ENCODE measurements at places on chromosomes 3 and 15. TPM values are rescaled to one million over a fixed set of nuclear protein-coding genes. Genes with fewer than 3 reads are reported as not detected.

DNA sequence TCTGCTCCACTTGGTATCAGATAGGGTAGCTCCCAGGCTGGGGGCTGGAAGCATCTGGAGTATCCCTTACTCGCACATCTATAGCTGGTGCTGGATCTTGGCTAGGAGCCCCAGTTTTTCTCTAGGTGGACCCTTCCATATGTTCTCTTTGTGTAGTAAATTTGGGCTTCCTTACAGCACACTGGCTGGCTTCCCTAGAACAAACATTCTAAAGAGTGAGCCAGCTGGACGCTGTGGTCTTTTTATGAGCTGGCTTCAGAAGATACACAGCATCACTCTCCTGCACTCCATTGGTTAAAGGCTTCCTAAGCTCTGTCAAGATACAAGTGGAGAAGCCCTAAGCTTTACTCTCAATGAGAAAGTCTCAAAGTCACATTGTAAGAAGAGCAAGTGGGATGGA is 322.1 kb downstream of the WDR72 start:
- no peak for DNase-seq

DNA sequence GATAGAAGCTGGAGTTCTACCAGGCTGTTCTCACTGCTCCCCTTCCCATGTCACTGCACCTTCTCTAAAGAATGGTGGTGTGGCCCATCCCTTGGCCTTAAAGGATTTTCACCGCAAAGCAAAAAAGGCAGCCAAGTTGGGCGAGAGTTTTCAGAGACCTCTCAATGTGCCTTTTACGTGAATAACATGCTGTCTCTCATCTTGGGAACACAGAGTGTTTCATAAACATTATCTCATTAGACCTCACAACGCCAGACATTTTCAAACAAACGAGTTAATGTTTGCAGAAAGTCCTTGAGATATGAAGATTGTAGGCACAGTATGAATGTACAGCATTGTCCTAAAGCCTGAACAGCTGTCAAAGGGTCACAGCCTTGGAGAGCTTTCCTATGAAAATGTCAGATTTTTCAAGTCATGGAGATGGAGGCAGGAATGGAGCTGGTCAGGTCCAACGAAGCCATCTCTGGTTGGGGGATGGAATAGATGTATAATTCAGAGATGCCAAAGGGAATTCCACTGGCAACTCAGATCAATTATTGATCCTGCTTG is 21.3 kb downstream of the TM4SF1 start:
- no peak for DNase-seq

DNA sequence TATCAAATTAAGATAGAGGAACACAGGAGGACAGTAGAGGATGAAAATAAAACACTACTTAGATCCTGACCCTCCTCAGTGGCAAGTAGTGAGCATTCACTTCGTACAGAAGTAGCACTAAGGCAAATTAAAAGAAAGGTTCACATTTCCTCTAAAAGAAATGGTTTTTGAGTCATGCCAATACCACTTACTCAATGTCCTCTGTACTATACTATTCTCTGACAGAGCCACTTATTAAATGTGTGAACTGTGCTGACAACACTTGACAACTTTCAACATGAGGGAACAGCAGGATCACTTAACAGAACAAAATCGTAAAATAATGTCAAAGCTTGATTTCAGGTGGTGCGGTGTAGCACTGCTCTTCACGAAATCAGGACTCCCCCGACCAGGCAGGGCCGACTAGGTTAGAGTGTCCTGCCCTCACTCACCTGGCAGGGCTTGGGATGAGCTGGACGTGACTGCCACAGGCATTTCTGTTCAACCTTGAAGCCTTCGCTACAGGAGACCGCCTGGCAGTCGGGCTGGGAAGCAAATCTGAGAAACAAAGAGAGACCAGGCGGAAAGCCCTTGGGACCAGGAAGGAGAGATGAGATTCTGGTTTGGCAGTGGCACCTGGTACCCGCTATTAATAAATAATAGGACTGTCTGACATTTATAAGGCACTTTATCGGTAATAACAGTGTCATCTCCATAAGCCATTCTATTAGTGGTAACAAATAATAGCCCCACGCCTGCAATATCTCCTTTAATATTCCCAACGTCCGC is 611 bp upstream of the SLC27A2 start:
- no peak for DNase-seq

DNA sequence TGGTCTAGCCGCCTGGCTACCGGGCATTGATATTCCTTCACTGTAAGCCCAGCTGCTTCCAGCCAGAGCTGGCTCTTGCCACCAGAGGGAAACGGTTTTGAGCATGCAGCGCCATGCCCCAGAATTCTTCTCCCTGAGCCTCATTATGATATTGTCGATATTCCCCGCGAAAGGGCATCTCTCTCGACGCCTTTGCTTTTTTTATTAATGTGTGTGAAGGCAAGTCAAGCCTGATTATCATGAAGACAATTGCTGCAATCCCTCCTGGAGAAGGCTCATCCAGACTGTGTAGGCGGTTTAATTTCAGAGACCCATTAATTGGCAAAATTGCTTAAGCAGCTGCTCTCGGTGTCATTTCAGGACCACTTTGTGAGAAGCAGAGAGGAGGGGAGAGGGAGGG is 321.2 kb upstream of the TLE3 start:
- no peak for DNase-seq

- no peak for DNase-seq
These were observed 154.6 kb downstream of the APBA2 start for GRCh38 chr15:29040370-29040751.

GRCh38 chr3:158110658-158111018 is 749 bp downstream of the RSRC1 start:
- no peak for DNase-seq

GRCh38 chr3:64489361-64490044 is 198.3 kb downstream of the ADAMTS9 start:
- no peak for DNase-seq

DNA sequence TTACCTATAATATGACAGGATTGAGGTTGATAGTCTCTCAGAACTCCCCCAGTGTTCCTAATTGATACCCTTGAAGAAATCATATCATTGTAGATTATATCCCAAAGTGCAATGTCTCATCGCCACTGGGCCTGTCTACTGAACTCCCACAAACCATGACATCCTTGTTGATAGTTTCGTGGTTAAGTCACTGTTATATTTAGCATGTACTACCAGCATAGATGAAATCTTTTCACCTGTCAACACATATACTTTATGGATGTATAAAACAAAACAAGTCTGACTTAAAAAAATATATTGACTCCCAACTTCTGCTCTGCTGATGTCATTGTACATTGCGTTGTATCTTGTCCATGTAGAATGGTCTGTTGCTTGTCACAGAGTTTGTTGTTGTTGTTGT is 128.1 kb downstream of the IQCH start:
- DNase-seq: no peak

DNA sequence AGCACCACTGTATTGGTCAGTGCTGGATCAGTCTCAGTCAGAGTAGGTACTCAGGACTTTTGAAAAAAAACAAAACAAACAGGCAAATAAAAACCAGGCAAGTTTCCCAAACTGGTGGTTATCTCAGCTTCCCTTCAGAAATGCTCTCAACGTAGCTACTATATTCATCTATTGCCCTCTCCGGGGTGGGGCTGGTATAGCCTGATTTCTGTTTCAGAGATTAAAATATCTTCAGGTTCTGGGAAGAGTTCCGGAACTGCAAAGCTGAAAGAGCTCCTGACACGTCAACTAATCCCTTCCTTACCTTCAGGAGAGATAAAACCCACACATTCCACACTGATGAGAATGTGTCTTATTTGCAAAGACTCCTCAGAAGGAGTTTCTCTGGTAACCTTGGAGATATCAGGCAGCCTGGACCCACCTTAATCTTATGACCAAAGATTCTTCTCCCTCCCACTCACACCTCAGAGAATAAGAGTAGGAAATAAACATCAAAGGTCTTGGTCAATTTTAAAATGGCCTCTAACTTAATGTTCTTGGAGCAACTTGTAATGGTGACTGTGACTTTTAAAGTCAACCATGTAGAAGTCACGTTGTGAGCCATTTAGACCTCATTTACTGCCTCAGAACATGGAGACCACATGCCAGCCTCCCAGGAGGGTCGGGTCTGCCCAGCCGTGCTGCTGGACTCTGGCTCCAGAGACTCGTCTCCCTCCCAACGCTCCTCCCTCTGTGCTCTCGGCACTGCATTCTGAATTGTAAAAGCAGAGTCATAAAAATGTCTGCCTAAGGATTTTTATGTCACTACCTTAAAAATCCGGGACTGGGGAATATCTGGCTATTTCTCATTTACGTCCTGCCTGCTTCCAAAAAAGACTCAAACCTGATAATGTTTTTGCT is 53.8 kb downstream of the CDCP1 start:
- DNase-seq: no peak

GRCh38 chr3:125624341-125624740 is 29.0 kb upstream of the OSBPL11 start:
- no peak for DNase-seq

Gene RAB27A
- total RNA-seq: 59.3 TPM

GRCh38 chr3:66037986-66038369 is 740 bp downstream of the MAGI1 start:
- peak; percentile 82 for DNase-seq

GRCh38 chr15:82662641-82663040 is 15.5 kb upstream of the CPEB1 start:
- DNase-seq: peak; percentile 37

Gene SIDT1
- 1.00 TPM for total RNA-seq

GRCh38 chr3:132556508-132557159 is 40.4 kb upstream of the ACKR4 start:
- DNase-seq: peak; percentile 88

DNA sequence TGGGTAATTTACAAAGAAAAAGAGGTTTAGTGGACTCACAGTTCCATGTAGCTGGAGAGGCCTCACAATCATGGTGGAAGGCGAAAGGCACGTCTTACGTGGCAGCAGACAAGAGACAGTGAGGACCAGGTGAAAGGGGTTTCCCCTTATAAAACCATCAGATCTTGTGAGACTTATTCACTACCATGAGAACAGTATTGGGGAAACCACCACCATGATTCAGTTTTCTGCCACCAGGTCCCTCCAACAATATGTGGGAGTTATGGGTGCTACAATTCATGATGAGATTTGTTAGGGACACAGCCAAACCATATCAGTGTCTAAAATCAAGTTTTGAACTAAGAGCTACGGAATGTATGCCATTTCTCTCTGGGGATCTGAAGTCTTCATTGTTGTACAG is 354.8 kb upstream of the C2CD4B start:
- DNase-seq: no peak

- no peak for DNase-seq
These were observed 82.7 kb downstream of the CD47 start for GRCh38 chr3:108008106-108008505.

DNA sequence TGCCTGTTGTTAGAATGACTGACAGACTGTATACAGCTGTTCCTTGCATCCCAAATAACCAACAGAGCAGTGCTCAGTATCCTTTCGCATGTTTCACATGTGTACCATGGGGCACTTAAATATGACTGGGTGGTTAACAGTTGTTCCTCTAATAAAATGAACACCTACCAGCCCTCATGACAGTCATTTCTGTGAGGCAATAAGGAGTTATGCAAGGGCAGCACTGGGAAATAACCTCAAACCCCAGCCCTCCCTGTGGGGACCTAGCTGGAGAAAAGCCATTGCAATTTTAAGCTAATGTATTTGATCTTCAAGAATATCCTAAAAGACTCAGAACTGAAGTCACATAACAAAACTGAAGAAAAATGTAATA is 7.3 kb downstream of the RFT1 start:
- DNase-seq: no peak

Gene CCDC13
- 1.4 TPM for total RNA-seq

GRCh38 chr3:47054412-47054811 is 74.9 kb downstream of the NBEAL2 start:
- DNase-seq: no peak

Gene C3orf85
- total RNA-seq: not detected

DNA sequence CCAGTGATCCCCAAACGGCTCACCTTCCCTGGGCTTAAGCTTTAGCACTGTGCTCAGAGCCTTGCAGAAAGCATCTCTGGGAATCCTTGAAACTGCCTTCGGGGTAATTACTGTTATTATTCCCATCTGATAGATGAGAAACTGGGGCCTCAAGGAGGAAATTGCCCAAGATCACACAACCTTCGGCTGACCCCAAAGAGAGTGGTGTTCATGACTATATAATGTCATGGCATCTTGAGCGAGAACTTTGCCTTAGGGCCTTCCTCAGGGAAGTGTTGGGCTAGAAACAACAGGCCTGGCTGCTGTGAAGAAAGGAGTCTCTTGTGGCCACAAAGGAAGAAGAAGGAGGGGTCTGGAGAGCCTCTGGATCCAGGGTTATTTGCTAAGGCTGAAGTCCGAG is 388.7 kb upstream of the CFAP20DC start:
- no peak for DNase-seq

- no peak for DNase-seq
These were observed 88.2 kb downstream of the FAM43A start for GRCh38 chr3:194773771-194774455.

DNA sequence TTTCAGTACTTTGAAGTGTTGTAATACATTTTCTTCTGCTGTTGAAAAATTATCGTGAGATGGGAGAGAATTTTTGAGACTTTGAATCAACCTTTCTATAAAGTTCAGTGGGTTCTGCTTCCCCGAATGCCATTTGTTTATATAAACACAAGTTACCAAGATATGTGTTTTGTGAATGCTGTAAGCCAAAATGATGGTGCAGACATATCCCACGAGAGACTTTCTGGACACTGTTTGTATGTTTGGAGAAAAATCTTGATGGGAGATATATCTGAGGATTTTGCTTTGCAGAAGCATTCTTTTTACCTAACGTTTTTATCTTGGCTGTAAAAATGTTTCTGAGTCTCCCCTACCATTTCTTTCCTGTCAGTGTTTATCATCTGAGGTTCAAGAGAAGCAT is 526.6 kb upstream of the ZNF717 start:
- no peak for DNase-seq

DNA sequence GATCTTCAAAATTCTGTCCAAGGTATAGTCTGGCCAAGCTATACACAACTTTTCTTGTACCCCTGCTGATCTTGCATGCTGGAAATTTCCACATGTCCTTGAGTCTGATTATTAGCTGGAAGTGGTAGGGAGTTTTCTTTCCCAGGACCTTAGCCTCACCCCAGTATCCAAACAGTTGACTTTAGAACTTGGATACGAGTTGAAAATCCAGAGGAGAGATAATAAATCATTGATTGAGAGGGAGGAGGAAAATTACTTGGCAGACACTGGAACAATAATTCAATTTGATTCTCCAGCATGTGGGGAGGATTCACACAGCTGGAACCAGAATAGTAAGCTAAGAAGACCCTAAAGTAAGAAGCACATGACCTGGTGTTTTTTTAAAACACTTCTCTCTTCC is 116.4 kb downstream of the IL5RA start:
- no peak for DNase-seq

- DNase-seq: no peak
These were observed 1455.9 kb downstream of the SI start for GRCh38 chr3:163622384-163622783.

Gene CACNA1D
- total RNA-seq: 1.1 TPM

All from posterior vena cava (tissue), 2 donors.